ENCODE measurements at places on chromosomes 12 and 14. TPM values are rescaled to one million over a fixed set of nuclear protein-coding genes. Genes with fewer than 3 reads are reported as not detected.

The PCK2 gene
- total RNA-seq, result 38.3 TPM

The ATG14 gene
- 13.2 TPM for total RNA-seq

The KLHDC1 gene
- 4.0 TPM for total RNA-seq

The POTEG gene
- total RNA-seq, result not detected

The PLBD1 gene
- 1.1 TPM for total RNA-seq

The FAR2 gene
- total RNA-seq, result 7.3 TPM

The C14orf180 gene
- total RNA-seq, result not detected

The MIP gene
- total RNA-seq, result not detected

The KRT85 gene
- total RNA-seq, result not detected

The TSPAN8 gene
- total RNA-seq, result 0.43 TPM

The TDRD9 gene
- 0.37 TPM for total RNA-seq

The RASSF9 gene
- total RNA-seq, result 0.85 TPM

The REM2 gene
- total RNA-seq, result 0.14 TPM

The TC2N gene
- 0.65 TPM for total RNA-seq

The RFX4 gene
- total RNA-seq, result not detected

The ALX1 gene
- total RNA-seq, result 2.5 TPM

The MYBPC1 gene
- total RNA-seq, result not detected

The B4GALNT1 gene
- total RNA-seq, result 0.55 TPM

The SSPN gene
- total RNA-seq, result 24.6 TPM

The LAG3 gene
- total RNA-seq, result 0.14 TPM

The SPIC gene
- total RNA-seq, result not detected

The RPS6KL1 gene
- 0.46 TPM for total RNA-seq

The TRAF3 gene
- 23.6 TPM for total RNA-seq

The SENP1 gene
- total RNA-seq, result 11.3 TPM

The RDH11 gene
- 125 TPM for total RNA-seq
